ENCODE measurements at places on chromosomes 4 and X. TPM values are rescaled to one million over a fixed set of nuclear protein-coding genes. Genes with fewer than 3 reads are reported as not detected.

Gene CXorf51B
- not detected for total RNA-seq

Gene HTN1
- not detected for total RNA-seq

Gene RHOXF1
- total RNA-seq = not detected

Gene STK32B
- total RNA-seq = 3.5 TPM

Gene RP2
- total RNA-seq = 8.7 TPM

Gene ATP1B4
- total RNA-seq = not detected

Gene GPR34
- 3.7 TPM for total RNA-seq

- no peak for DNase-seq
These were observed 38.1 kb downstream of the NAA11 start for GRCh38 chr4:79287718-79288117.

GRCh38 chr4:47462799-47463234 is 685 bp downstream of the COMMD8 start:
- no peak for DNase-seq

DNA sequence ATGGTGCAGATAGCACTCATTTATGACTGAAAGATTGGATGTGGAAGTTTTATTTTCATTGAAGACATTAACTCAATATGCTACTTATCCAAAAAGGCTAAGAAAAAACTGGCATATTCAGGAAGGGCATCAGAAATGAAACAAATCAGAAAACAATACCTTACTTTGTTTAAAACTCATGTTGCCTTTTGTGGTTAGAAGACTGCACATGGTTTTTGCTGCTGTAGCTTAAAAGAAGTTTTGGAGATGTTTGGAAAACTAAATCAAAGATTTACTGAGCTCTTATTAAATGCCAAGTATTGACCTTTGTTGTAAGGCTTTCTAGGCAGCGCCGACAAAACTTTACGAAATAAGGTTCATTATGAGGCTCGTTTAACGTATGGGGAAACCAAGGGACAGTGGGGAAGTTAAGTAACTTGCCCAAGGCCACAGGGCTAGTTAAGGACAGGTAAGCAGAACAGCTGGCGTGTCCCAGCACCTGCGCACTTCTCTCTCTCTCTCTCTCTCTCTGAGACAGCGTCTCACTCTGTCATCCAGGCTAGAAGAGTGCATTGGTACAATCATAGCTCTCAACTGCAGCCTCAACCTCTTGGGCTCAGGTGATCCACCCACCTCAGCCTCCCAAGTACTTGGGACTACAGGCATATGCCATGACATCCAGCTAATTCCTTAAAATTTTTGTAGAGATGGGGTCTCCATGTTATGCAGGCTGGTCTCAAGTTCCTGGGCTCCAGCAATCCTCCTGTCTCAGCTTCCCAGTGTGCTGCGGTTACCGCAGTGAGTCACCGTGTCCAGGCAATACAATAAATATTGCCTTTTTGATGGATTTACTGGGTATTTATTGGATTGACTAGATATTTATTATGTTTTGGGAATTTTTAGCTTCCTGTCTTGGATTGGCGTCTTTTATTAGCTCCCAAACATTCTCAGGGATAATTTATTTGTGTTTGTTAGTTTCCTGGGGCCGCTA is 16.1 kb downstream of the LRP2BP start:
- no peak for DNase-seq

DNA sequence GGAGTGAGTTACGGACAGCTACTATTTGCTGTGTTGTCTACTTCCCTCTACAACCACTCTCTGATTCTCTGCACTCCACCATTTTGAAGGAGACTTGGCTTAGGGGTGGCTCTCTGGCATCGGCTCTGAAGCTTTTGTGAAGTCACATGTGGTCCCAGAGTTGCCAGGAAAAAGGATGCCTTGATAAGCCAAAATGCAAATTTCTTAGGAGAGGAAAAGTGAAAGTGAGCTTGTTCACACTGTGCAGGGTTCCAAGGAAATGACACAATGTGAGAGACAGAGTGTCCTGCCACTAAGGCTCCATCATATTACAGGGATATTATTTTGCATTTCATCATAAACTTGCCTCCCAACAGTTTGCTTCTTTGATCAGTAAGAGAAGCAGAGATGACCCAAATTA is 7.2 kb downstream of the PHOX2B start:
- no peak for DNase-seq

DNA sequence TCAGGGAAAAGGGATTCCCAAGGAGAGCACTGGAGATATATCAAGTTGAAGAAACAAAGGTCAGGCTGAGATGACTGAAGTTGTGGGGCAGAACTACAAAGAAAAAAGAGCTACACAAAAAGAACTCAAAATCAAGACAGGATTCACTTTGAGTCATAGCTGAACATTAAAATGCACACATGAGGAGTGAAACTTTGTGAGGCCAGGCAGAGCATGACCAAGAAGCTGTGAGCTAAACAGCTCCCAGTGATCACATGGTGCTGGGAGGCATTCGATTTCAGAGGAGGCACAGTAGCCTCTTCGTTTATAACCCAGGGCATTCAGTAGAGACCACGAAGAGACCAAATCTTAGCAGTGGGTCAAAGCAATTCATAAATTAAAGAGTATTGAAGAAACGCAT is 145.3 kb downstream of the ATRX start:
- DNase-seq = no peak

DNA sequence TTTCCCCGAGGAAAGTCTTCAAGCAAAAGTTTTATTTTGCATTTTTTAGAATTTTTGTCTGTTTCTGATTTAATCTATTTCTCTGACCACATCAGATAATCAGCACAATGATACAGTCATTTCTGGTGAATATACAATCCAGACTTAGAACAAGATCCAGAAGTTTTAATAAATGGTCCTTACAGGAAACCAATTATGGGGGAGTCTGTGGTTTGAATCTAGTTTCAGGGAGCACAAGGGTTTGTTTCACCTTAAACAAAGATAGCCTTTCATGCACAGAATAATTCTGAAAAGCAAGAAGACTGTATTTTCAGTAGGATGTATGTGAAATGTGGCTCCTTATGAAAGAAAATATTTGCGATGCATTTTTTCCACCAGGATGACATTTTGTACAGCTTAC is 158.5 kb upstream of the ARSJ start:
- DNase-seq = no peak

DNA sequence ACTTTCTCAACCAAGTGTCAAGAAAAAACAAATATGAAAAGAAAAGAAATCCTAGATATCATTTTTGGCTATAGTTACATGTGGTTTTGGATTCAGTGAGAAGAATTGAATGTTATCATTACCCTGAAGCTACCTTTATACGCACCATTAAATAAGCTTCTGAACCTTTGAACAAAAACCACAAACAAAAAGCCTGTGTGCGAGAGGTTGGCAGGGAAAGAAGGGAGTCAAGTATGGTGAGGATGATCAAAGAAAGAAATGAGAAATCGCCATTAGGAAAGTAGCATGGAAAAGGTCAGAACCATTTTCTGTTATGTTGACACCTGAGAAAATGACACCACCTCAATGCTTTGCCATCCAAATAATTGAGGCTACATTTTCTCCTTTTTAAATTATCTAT is 1.2 kb upstream of the SLC7A11 start:
- DNase-seq = no peak

DNA sequence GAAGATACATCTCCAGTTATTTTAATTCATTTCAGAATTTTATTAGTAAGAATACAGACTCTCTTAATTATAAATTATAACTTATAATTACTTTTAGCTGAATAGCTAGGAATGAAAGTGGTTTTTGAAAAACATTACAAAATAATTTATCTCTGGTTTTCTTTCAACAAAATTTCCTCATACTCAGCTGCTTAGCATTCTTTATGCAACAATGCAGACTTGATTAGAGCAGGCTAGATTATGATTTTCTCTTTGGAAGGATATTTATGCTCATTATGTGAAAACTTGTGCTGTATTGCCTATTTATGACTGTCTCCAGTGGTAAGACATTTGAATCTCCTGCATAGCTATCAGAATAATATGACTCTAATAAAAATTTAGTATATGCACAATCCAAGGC is 2023.7 kb downstream of the C4orf33 start:
- DNase-seq = no peak

DNA sequence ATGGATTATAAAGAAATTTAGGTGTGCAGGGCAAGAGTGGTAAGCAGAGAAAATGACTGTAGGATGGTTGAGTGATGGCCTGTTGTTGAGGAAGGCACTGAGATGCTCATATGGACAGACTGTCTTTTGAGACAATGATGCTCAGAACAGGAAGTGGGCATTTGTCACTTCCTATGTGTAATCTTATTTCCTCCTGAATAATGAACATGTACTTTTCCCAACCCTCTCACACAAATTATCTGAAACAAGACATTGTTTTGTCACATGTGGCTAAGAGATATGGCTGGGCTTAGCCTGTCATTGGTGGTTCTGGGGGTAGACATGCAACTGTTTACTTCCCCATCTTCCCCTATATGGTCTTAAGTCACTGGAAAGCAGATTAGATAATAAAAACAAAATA is 240.5 kb downstream of the CFAP47 start:
- DNase-seq = no peak

- no peak for DNase-seq
These were observed 650.8 kb upstream of the DIPK2B start for GRCh38 chrX:45851434-45851991.

DNA sequence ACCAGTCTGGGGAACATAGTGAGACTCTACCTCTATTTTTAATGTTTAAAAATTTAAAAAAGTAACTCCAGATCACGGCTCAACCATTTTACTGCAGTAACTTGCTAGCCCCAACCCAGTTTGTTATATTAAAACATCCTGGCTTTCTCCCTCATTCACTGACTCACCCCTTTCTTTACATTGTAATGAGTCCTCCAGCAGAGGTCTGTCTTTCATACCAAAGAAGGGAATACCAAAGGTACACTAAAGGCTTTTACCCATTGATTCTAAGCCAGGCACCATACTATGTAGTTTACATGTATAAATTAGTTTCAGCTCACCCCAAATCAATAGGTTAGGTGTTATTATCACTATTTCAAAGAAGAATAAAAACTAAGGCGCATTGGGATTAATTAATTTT is 286.9 kb downstream of the PACRGL start:
- no peak for DNase-seq

- DNase-seq = no peak
These were observed 55.7 kb downstream of the LNX1 start for GRCh38 chr4:53535567-53535966.

DNA sequence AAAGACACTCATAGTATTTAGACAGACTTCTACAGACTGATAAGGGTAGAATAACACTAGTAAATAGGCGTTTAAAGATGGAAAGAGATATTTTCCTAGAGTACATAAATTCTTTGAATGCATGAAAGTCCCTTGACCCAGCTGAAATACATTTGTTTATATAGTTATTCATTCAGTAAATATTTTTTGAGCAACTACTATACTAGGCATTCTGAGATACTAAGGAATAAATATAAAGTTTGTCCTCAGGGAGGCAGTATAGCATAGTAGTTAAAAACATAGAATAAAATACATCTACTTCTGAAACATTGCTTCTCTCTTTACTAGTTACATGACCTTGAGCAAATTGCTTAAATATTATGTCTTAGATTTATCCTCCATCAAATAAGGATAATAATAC is 27.4 kb downstream of the HMGN5 start:
- DNase-seq = no peak

DNA sequence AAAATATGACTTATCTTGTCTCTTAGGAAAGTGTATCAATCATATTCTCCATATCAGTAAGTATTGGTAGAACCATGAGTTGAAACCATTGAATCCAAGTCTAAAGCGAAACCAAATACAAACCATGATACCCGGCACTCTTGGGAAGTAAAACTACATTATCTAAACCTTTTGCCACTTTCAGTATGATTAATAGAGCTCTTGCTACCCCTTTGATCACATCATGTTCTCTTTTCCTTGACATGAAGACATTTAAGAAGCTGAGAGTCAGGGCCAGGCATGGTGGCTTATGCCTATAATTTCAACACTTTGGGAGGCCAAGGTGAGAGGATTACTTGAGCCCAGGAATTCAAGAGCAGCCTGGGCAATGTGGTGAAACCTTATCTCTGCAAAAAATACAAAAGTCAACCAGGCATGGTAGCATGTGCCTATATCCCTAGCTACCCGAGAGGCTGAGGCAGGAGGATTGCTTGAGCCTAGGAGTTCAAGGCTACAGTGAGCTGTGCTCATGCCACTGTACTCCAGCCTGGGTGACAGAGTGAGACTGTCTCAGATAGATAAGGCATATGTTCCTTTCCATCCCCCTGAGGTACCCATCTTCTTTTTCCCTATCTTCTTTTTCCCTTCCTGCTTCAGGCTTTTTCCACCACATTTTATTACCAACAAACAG is 45.4 kb downstream of the CEP135 start:
- no peak for DNase-seq

DNA sequence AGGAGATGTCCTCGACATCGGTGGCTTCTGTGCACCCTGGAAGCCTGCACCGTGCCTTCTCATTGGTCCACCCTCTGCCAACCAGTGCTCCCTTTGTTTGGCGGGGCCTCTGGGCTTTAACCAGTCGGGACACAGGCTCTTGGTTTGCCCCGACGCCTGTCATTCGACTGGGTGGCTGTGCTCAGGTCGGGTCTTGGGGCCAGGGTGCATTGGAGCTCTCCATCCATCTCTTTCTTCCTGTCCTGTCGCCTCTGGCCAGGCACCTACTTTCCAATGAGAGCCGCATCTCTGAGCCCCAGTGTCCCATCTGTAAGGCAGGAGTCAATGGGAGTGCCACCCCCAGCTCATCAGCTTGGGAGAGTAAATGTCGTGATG is 37.2 kb upstream of the NHSL2 start:
- DNase-seq = no peak

GRCh38 chr4:2415213-2415612 is 3.2 kb downstream of the ZFYVE28 start:
- DNase-seq = no peak

GRCh38 chr4:98473046-98473445 is 185.4 kb downstream of the TSPAN5 start:
- no peak for DNase-seq

GRCh38 chr4:150065740-150066139 is 12.5 kb upstream of the DCLK2 start:
- no peak for DNase-seq

DNA sequence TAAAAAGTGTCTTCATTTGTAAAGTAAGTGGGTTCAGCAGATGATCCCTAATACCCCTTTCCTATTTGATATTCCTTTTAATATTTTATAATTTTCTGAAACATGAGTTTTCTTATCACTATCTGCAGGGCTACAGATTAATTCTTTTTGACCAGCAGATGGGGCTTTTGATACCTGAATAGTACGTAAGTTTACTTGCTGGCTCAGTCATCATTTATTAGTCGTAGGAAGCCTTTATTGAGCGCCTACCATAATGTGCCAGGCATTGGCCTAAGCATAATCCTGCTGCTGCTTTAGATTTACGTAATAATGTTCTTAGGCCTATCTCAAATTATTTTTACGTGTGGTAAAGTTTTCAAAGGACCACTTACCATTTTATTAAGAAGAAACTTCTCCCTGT is 33.1 kb downstream of the OSTC start:
- DNase-seq = no peak

- DNase-seq = no peak
These were observed 678.3 kb upstream of the NR3C2 start for GRCh38 chr4:149120331-149121022.

GRCh38 chr4:93030670-93031069 is 726.9 kb downstream of the GRID2 start:
- no peak for DNase-seq

Measured in esophagus muscularis mucosa (tissue), 4 donors.